NCI-H748 treated with DMSO at 0.1 percent for 48 hours (cell line): ENCODE measurements at places on chromosomes 13 and 19.

- peak; percentile 50 for DNase-seq
These were observed 1.9 kb downstream of the KCTD12 start for GRCh38 chr13:76884186-76884906.

GRCh38 chr13:25329706-25330105 is 28.3 kb downstream of the NUP58 start:
- DNase-seq = no peak

GRCh38 chr19:2798733-2799132 is 13.4 kb downstream of the THOP1 start:
- DNase-seq = no peak

- no peak for DNase-seq
These were observed 766 bp downstream of the LRRC25 start for GRCh38 chr19:18396471-18397241.

GRCh38 chr13:114070098-114070799 is 62.2 kb downstream of the RASA3 start:
- DNase-seq = no peak

- no peak for DNase-seq
These were observed 9.9 kb upstream of the FPR3 start for GRCh38 chr19:51784922-51785690.

GRCh38 chr13:37416291-37417059 is 182.1 kb downstream of the POSTN start:
- DNase-seq = peak; percentile 25

DNA sequence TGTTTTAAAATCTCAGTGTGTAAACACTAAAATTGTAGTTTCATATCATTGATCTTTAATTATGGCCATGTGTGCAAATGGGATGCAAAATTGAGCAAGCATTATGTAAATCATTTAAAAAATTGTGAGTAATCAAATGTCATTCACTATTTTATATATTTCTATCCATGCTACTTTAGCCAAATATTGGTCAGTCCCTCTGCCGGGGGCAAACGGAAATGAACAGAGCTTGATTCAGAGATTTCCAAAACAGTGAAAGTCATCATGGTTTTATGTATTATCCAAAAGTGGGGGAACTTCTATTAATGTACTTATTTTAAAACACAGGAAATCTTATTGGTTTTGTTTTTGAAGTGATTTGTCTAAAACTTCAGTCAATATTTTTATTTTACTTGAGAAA is 219.1 kb downstream of the IRS2 start:
- no peak for DNase-seq

DNA sequence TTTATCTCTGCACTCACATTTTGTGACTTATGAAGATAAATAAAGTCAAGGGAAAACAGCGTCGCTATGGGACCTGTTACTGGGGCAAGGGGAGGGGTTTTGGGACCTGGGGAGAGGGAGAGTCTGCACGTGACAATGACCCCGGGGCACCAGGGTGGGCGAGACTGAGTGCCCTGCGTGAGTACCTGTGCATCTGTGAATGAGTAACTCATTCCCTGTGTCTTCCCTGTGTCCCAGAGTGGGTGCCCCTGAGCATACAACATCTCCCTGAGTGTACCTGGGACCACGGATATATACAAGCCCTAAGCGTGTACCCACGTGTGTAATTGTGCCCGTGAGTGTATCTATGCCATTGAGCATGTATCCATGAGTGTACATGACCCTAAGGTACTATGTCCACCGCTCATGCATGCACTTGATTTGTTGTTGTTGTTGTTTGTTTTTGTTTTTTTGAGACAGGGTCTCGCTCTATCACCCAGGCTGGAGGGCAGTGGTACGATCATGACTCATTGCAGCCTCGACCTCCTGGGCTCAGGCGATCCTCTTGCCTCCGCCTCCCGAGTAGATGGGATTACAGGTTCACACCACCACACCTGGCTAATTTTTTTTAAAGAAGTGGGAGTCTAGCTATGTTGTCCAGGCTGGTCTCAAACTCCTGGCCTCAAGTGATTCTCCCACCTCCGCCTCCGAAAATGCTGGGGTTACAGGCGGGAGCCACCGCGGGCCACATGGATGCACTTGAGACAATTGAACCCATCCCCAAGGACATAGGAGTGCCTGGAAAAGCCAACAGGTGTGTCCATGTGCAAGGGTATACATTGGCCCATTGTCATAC is 645 bp upstream of the TRAPPC5 start:
- DNase-seq = no peak

DNA sequence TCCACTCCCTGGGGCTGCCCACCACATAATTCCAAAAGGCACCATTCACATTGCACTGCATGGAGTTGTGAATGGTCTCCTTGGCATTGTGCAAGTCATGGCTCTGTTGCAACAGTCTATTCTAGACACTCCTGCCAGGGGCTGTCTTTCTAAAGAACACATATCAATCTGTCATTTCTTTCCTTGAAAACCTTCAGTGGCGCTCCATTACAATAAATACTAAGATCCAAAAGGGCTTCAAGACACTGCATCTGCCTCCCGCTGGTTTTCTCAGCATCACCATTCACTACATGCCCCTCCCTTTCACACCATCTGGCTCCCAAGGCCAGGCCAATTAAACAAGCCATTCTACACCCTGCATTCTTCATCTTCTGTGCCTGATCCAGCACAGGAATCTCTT is 32.2 kb upstream of the TM9SF2 start:
- no peak for DNase-seq

DNA sequence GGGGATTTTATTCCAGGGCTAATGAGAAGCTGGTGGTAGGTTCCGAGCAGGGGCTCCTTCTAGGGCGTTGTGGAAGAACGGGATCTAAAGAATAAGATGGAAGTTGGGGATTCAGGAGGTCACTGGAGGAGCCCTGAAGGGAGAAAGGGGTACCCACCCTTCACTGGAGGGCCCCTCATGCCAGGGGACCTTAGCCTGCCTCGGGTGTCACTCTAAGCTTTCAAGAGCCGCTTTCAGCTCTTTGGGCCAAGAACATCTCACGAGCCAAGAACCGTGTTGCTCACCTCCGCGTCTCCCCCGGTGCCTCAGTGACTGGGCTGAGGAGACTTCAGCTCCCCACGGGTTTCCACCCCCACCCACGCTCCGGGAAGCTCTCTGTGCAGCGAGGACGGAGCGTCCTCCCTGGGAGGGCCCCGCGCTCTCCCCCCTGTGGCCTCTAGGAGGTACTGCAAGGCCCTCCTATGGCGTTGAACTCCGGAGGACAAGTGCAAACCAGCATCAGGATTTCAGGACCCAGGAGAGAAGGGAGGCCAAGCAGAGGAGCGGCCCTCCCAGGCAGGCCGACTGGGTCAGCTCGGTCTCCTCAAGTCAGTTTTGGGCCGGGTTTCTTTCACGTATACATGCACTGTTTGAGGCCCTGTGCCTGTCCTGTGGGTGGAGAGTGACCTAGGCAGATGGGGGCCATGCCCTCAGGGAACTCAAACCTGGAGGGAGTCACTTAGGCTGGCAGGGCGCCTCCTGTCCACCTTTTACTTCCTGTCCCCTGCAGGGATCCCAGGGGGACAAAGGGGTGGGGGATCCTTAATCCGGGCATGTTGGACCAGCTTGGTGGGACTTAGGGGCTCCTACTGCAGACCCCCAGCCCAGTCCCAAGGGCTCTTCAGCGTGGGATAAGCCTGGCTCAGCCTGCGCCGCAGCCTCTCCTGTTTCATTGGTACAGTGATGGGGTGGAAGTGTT is 5.1 kb upstream of the KRTDAP start:
- DNase-seq = no peak

GRCh38 chr13:43374621-43375020 is 351.2 kb downstream of the DNAJC15 start:
- no peak for DNase-seq

- no peak for DNase-seq
These were observed 313.7 kb downstream of the HS6ST3 start for GRCh38 chr13:96403651-96404050.

- DNase-seq = peak; percentile 37
These were observed 1418.4 kb downstream of the UQCRFS1 start for GRCh38 chr19:27794494-27795042.

GRCh38 chr13:93857126-93857525 is 622.4 kb downstream of the DCT start:
- DNase-seq = no peak

- DNase-seq = no peak
These were observed 1378.2 kb upstream of the PCDH20 start for GRCh38 chr13:62793850-62794249.

DNA sequence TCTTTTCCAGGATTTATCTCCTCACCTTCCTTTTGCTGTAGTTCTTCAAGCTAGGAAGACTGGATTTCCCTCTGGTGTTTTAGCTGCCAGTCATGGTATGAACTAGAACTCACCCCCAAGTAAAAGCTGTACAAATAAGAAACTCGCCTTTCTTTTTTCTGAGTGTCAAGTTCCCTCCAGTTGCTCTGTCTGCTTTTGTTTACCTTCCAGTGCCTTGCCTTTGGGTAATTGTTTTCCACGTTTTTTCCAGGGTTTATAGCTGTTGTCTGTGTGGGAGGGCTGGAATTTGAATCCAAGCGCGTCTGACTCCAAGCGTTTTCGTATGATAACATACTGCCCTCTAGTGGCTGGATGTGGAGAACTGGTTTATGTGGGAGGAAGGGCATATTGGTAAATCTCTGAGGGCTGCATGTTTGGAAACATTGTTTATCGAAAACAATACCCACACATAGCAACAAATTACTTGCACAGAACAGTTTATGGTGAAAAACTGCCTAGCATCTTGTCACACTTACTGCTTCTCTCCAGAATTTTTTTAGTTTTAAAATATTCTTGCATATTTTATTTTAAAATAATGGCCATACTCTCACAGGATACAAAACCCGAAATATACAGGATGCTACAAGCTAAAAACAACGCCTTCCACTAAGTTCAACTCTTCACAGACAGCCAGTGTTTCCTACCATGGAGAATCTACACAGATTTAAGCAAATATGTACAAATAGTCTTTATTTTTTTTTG is 19.2 kb downstream of the RCN3 start:
- peak; percentile 90 for DNase-seq

GRCh38 chr19:30855442-30855841 is 483.3 kb downstream of the ZNF536 start:
- DNase-seq = no peak

DNA sequence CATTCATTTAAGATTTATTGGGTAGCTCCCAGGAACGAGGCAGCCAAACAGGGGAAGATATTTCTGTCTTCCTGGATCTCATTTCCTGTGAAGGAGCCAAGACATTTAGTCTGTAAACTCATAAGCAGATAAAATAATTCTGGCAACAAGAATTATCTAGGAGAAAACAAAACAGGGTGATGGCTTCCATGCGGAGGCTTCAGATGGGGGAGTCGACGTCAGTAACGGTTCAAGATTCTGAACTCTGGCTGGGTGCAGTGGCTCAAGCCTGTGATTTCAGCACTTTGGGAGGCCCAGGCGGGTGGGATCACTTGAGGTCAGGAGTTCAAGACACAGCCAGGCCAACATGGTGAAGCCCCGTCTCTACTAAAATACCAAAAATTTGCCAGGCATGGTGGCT is 1.3 kb downstream of the GNA15 start:
- DNase-seq = no peak

GRCh38 chr13:112034231-112034630 is 32.7 kb upstream of the SOX1 start:
- no peak for DNase-seq

GRCh38 chr19:43656436-43656835 is 13.5 kb downstream of the PLAUR start:
- DNase-seq = no peak

DNA sequence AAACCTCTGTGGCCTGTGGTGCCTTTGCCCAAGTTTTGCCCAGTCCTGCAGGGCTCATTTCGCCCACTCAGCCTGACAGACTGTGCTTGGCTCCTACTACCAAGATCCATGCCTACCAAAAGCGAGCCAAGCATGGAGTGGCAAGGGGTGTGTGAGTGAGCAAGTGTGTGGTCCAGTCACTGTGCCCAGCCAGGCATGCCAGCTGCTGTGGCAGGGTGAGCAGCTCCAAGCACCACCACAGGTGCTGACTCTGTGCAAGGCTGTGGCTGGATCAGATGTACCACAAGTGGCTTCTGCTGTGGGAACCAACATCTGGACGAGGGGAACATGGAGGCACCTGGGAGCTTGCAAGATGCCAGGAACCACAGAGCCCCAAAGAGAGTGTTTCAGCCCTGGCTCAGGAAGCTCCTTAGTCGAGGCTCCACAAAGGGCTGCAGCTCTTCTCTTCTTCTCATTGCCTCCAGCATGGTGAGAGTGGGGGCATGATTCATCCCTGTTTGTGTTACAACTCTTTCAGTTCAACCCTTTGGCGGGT is 1564.2 kb upstream of the MIR17HG start:
- no peak for DNase-seq
